ENCODE measurements at places on chromosomes 2 and 18. TPM values are rescaled to one million over a fixed set of nuclear protein-coding genes. Genes with fewer than 3 reads are reported as not detected.

Gene PIKFYVE
- total RNA-seq, result 28.7 TPM

Gene SLC4A3
- total RNA-seq, result not detected

DNA sequence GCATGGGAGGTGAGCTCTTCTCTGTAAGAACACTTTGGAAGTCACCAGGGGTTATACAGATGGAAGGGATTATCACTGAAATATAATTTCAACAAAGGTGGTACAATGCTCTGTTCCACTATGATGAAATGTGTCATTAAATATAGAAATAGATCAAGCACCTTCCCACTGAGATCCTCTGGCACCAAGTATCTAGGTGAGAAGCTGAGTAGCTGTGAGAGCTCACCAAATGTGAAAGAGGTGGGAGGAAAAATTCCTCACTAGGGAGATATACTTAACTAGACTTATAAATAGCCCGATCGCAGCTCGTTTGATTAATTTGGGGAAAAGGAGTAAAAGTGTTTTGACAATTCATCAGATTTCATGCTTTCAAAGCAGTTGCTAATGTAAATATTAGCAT, 247.6 kb downstream of the SMAD2 start:
- DNase-seq, result no peak

DNA sequence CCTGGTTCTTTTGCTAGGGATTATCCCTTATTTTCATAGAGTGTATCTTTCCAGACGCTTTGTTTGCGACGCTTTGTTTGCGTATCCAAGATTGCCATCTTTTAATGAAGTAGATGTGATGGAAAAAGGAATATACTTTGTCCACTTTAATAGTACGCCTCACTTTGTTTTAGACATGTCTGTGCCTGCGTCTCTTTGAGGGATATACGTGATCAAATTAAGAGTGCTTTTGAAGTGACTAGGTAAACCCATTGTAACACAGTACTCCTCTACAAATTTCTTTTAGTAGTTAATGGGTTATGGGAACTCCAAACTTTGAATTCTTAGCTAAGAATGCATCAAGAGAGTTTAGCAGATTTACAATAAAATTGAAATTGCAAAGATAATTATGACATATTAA, 27.9 kb downstream of the ACSL3 start:
- DNase-seq, result no peak

- DNase-seq, result no peak
Observed at GRCh38 chr2:73994178-73994831, 9.6 kb downstream of the TET3 start.

Data from activated T-helper 1 cell treated with anti-CD3 and anti-CD28 coated beads, Interleukin-12 subunit alpha, Interleukin-12 subunit beta, Interleukin-2, Interleukin-4 antibody, amounts not matched to agents 30 ng/mL and 10 ng/mL and 1 ng/mL, durations not matched to agents 14 hours and 24 hours and 36 hours (primary cell).